ENCODE measurements at places on chromosomes 6 and 20.

- DNase-seq: no peak
These were observed 10.6 kb upstream of the DSN1 start for GRCh38 chr20:36784116-36784515.

- no peak for DNase-seq
These were observed 843.9 kb downstream of the QKI start for GRCh38 chr6:164258421-164258820.

DNA sequence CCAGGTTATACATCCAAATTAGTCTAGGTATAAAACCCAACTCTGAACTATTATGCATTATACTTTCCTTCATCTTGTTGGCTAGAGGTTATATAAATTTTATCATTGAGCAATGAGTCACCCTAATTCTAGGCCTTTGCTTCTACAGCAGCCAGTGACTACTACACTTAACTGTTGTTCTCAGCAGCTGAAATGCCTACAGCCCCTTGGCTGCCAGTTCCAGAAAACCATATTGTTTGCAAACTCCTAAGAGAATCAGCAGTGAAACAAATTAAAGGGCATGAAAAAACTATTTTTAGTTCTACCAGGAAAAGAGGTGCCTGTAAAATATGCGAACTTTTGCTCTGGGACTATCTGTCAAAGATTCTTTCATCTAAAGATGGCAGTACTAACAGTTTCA lies 292.8 kb downstream of the FRK start:
- DNase-seq: no peak

- peak; percentile 40 for DNase-seq
These were observed at the start of gene C6orf118 for GRCh38 chr6:165308926-165309731. TSS of gene C6orf118 (minus strand) at chr6:165309605. CDS start at chr6:165309586, 19 bp downstream.

DNA sequence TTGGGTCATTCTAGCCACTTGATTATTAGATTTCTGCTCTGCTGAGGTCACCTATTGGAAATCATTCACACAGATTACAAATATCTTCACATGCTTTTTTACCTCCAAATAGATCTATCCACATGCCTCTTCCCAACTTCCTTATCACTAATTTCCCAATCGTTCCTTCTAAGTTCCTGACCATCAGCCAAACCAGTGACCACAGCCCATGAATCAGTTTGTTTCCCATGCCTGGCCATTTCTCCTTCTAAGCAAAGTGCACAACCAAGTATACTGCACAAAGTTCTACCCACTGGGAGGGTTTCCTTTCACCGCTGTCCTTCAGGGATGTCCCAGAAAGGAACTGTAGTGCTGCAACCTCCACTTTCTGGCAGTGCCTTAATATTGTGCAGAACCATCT lies 140.5 kb upstream of the SYNDIG1 start:
- no peak for DNase-seq

DNA sequence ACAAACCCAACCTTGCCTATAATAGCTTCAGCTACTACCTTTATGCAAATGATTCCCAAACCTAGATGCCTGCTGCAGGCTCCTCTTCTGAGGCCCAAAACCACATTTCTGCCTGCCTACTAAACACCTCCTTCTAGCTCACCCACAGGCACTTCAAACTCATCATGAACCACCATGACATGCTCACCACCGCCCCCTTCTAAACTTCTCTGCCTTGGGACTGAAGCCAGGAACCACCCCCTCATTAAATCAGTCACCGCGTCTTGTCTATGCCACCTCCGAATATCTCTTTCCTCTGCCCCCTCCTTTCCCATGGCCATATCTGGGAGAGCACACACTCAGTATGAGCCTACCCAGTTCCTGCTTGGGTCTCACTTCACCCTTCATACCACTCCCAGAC lies 101.2 kb downstream of the SNAP25 start:
- no peak for DNase-seq

DNA sequence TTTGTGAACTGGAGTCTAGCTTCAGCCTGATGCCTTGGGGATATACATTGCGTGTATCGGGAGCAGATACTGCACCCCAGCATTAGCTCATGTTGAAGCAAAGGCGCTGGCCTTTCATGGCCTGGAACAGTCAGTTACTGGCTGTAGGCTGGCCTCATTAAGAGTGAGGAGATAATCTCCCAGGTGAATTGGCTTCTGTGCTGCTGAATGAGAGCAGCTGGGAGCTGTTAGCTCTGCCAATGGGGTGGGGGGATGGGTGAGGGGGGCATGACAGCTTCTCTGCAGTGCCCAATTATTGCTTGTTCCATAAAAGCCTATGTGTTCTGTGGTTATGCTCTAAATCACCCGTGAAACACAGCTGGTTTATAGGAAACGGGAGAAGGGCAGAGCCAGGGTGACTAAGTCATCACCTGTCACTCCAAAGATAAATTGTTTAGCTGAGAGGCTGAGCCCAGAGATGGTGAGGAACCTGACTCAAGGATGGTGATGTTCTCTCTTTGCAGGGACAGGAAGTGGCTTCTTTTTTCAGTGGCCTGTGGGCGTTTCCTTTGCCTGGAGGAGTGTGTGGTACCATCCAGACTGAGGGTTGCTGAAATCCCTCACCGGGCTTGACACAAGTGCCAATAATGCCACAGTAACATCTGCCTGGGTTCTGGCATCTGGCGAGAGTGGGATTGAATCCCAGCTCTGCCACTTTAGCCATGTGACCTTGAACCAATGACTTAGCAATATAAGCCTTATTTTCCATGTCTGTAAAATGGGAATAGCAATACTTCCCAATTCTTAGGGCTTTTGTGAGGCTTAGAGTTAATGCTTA lies 170.8 kb downstream of the BCAS1 start:
- peak; percentile 36 for DNase-seq

DNA sequence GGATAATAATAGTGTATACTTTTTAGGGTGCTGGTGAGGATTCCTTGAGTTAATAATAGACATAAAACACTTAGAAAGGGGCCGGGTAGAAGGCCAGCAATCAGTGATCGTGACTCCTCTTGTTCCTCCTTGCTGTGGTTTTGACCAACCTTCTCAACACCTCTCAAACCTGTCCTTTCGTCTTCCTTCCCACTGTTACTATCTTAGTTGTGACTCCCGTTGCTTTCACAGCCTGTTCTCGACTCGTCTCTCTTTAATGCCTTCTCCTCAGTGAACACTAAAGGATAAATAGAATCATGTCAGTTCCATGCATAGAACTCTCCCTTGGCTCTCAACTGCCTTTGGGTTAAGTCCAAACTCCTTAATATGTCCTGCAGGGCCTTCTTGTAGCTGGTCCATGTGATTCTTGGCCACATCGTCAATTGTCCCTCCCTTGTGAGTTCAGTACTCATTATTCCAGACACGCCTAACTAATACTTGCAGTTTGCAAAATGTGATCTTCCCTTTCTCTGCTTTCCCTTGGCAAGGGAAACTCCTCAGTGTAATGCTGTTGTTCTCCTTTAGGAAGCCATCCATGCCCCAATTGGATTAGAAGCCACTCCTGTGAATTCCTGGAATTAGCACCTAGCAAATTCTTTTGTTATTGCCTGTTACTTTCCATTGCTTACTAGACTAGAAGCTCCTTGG lies 164.9 kb downstream of the UTRN start:
- no peak for DNase-seq

- DNase-seq: no peak
These were observed 10.9 kb upstream of the BMP5 start for GRCh38 chr6:55886185-55886836.

DNA sequence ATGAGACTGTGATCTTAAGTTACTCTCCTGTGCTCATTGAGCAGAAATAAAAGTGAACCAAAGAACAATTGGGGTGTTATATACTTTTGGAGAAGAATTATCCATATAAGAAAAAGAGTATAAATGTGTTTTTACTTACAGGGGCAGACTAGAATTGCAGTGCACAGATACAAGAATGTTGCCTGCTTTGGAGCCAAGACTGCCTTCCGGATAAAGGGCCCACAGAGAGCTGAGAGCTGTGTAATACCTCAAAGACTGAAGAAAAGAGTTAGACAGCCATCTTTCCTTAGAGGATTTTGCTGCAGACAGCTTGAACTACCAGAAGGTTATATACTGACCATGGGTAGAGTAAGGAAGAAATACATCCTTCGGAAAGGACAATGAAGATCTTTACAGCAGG lies 1235.5 kb upstream of the CITED2 start:
- DNase-seq: no peak

DNA sequence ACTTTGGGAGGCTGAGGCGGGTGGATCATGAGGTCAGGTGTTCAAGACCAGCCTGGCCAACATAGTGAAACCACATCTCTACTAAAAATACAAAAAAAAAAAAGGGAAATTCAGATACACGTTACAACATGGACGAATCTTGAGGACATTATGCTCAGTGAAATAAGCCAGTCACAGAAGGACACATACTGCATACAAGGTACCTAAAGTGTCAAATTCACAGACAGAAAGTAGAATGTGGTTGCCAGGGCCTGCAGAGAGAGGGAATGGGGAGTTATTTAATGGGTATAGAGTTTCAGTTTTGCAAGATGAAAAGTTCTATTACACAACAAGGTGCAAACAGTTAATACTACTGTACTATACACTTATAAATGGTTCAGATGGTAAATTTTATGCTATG lies 75.1 kb downstream of the SNX5 start:
- DNase-seq: no peak
